ENCODE measurements at places on chromosomes 7 and 10.
A peak's percentile ranks its signal among the peaks of the same experiment; 100 is the strongest.

GRCh38 chr10:34320265-34320664 lies 494.8 kb downstream of the PARD3 start:
- no peak for DNase-seq

DNA sequence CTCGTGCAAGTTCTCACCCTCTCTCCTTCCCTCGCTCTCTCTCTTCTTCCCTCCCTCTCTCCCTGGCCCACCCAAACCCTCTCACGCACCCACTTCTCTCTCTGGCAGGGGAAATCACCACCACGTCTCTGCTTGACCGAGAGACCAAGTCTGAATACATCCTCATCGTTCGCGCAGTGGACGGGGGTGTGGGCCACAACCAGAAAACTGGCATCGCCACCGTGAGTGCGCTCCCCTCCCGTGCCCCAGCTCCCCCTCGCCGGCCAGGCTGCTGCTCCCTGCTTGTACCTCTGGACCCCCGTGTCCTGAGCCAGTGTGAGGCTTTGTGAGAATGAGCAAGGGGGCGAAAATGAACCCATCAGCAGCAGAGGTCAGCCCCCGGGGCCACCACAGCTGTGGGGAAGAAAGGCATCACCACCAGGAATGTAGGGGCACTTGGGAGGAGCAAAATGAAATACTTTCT lies 25.5 kb downstream of the C10orf105 start:
- no peak for DNase-seq

DNA sequence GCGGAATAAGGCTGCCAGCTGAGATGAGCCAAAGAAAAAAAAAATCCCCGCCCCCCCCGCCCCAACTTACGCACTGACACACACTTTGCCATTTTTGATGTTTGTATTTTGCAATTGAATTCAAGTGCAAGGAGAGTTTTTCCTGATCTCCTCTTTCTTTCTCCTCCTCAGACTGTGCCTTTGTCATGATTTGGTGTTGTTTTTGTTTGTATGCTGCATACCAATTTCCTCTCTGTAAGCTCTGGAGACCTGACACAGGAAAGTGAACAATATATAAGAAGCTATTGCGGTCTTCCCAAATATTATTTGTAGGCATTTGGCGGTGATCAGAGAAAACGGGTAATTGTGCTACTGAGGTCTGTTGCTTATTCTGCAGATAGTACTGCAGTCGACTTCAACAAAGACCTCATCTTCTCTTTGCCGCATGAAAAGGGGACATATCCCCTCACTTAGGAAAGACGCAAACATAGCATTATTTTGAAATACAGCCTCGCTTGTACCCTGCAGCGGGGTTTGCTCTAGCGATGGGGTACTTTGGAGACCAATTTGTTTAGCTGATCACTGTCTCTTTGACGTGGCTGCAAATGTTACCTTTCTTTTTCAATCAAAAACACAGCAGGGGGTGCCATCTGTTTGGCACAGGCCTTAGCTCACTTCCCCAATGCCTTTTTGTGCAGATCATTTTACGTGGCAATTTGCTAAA lies 206.6 kb downstream of the SKAP2 start:
- DNase-seq = peak; percentile 43

DNA sequence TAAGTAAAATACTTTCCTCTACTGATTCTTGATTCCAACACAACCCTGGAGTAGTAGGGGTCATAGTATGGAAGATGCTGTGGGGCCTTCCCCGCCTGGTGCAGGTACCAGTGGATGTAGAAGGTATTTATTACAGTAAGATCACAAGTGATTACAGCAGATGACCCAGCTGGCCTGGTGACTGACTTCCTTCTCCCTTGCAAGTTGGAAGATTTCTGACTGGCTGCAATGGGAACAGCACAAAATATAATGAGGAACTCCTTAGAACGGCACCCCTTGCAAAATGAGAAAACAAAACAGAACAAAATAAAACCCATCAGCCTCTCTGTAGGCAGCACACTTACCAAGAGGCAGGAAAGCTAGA lies 61.7 kb upstream of the TARP start:
- no peak for DNase-seq

GRCh38 chr10:60388709-60389301 lies 870 bp downstream of the ANK3 start:
- DNase-seq = no peak

All from DMS53 (cell line).